Psoas muscle (tissue), 8 donors: ENCODE measurements at places on chromosomes 1 and 21. TPM values are rescaled to one million over a fixed set of nuclear protein-coding genes. Genes with fewer than 3 reads are reported as not detected.
A peak's percentile ranks its signal among the peaks of the same experiment; 100 is the strongest.

DNA sequence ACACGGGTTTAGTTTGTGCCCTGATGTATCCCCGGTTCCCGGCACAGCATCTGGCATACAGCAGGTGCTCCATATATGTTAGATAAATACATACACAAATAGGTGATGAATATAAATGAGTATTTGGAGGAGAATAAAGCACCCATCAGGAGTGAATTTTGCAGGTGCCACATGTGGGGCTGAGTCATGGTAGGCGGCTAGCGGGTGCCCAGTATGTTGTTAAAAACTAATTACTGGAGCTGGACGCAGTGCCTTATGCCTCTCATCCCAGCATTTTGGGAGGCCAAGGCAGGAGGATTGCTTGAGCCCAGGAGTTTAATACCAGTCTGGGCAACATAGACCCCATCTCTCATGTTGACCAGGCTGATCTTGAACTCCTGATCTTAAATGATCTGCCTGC is 16.7 kb upstream of the WASF2 start:
- no peaks in the 10 kb centered on the region for H3K36me3 ChIP-seq
- no peak overlapping the region for H3K4me3 ChIP-seq
- no peaks in the 10 kb centered on the region for H3K27me3 ChIP-seq

Gene TIAM1
- 1.0 TPM for total RNA-seq

Gene RIPPLY3
- total RNA-seq, result not detected

Gene DAB1
- total RNA-seq, result 0.13 TPM

DNA sequence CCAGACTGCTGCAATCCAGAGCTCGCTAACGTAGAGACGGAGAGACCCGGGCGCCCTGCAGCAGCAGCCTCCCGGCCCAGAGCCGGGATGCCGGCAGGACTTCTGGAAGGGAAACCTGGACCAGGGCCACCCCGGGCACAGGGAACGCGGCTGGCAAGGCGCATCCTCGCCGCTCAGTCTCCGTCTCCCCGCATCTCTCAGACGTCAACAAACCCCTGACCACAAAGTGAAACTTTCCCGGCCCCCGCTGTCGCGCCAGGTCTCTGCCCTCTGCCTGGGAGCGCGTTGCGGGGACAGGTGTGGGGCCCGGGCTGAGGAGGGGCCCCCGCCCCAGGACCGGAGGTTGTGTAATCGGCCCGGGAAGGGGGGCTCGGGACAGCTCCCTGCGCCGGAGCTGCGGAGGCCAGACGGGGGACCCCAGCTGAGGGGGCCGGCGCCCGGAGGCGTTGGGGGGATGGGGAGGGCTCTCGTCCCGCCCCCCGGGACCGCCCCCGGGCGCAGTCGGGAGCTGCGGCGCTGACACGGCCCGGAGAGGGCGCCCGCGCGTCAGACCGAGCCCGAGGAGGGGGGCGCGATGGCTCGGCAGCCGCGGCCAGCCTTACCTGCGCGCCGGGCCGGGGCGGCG is 116.6 kb upstream of the HIVEP3 start:
- H3K36me3 ChIP-seq, result no peaks in the 10 kb centered on the region
- H3K4me3 ChIP-seq, result peak overlapping the region; percentile 96
- H3K27me3 ChIP-seq, result no peaks in the 10 kb centered on the region

GRCh38 chr1:34864759-34865158 is 5.2 kb upstream of the SMIM12 start:
- no peak overlapping the region for H3K4me3 ChIP-seq
- H3K36me3 ChIP-seq, result no peaks in the 10 kb centered on the region
- H3K27me3 ChIP-seq, result no peaks in the 10 kb centered on the region
- H3K27ac ChIP-seq, result no peak overlapping the region
- peaks cover 4% of the 10 kb centered on the region for H3K4me1 ChIP-seq

GRCh38 chr1:203098914-203099520 is 13.2 kb upstream of the MYOG start:
- H3K27me3 ChIP-seq, result no peaks in the 10 kb centered on the region
- no peak for DNase-seq
- peak overlapping the region; percentile 70 for H3K27ac ChIP-seq
- H3K36me3 ChIP-seq, result no peaks in the 10 kb centered on the region

DNA sequence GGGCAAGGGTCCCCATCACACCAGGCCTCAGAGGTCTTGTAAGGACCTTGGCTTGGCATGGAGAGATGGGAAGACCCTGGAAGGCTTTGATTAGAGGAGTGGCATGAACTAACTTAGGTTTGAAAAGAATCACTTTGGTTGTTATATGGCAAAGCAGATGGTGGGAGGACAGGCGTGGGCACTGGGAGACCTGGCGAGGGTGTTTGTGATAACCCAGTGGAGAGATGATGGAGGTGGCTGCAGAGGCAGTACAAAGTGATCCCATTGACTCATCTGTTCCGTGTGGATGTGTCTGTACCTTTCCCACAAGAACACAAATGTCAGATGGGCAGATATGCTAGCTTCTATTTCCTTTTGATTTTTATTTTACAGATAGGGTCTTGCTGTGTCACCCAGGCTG is 168.3 kb downstream of the SLC35F3 start:
- H3K27me3 ChIP-seq, result peaks cover 2% of the 10 kb centered on the region
- H3K4me3 ChIP-seq, result no peak overlapping the region
- H3K4me1 ChIP-seq, result no peaks in the 10 kb centered on the region
- H3K36me3 ChIP-seq, result no peaks in the 10 kb centered on the region
- H3K27ac ChIP-seq, result no peak overlapping the region
- no peak for DNase-seq

- H3K4me1 ChIP-seq, result no peaks in the 10 kb centered on the region
- no peaks in the 10 kb centered on the region for H3K36me3 ChIP-seq
- no peaks in the 10 kb centered on the region for H3K27me3 ChIP-seq
- H3K4me3 ChIP-seq, result no peak overlapping the region
Observed at GRCh38 chr1:87530042-87530807, 201.5 kb downstream of the LMO4 start.

Gene OR2T11
- total RNA-seq, result not detected

- H3K27me3 ChIP-seq, result no peaks in the 10 kb centered on the region
- H3K4me1 ChIP-seq, result no peaks in the 10 kb centered on the region
- H3K27ac ChIP-seq, result no peak overlapping the region
- no peak for DNase-seq
Observed at GRCh38 chr21:25557180-25557579, 50.1 kb downstream of the MRPL39 start.

Gene COL24A1
- total RNA-seq, result 0.18 TPM

Gene TNNT2
- total RNA-seq, result 5.7 TPM

DNA sequence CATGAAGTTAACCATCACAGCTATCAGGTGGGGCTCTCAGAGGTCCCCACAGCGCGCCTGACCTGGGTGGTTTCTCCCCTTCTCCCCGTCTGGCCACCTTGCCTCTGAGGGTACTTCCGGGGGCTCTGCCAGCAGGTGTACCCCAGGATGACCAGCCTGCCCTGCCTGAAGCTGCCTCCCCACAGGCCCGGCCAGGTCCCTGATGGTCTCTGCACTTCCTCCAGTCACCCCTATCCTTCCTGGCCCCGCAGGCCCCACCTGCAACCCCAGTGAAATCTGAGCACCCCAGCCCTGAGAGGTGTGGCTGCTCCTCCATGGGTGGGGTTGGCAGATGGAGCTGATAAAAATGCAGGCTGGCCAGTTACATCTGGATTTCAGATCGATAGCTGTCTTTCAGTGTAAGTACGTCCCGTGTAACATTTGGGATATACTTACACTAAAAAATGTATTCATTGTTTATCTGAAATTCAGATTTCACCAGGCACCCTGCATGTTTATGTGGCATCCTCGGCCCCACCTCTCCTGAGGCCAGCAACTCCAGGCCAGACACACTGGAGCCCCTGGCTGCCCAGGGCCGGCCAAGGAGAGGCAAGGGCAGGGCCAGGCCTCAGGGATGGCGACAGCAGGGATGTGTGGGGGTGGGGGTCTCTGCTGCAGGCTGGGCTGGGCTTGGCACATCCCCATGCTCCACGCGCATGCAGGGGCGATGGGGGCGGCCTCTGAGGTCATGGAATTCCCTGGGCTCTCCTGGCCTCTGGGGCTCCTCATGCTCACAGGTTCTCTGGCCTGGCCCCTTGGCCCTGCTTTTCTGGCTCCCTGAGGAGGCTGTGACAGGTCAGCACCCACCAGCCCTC is 25.1 kb downstream of the LRRC3 start:
- H3K4me1 ChIP-seq, result no peaks in the 10 kb centered on the region
- DNase-seq, result no peak
- no peak overlapping the region for H3K4me3 ChIP-seq
- H3K27ac ChIP-seq, result no peak overlapping the region
- H3K27me3 ChIP-seq, result no peaks in the 10 kb centered on the region
- H3K36me3 ChIP-seq, result no peaks in the 10 kb centered on the region
